Stimulated activated CD8-positive, alpha-beta memory T cell treated with anti-CD3 and anti-CD28 coated beads, Interleukin-4, amount 100 ng/mL, for 4 hours (primary cell): ENCODE measurements at places on chromosomes 11 and 22.

- no peak for DNase-seq
Observed at GRCh38 chr11:33879375-33879774, 12.5 kb downstream of the LMO2 start.

GRCh38 chr11:88320149-88320559 is 17.4 kb downstream of the CTSC start:
- DNase-seq, result no peak

DNA sequence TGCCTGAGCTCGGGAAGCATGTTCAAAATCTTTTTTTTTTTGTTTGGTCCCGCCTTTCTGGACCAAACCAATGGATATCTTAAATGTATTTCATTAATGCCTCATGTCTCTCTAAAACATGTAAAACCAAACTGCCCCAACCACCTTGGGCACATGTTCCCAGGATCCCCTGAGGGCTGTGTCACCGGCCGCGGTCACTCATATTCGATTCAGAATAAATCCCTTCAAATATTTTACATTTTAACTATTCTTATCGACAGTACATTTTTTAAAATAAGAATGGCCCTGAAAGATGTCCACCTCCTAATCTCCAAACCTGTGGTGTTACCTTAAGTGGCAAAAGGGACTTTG is 2.1 kb downstream of the RNH1 start:
- no peak for DNase-seq

- no peak for DNase-seq
Observed at GRCh38 chr22:28172892-28173670, 254.0 kb upstream of the PITPNB start.

DNA sequence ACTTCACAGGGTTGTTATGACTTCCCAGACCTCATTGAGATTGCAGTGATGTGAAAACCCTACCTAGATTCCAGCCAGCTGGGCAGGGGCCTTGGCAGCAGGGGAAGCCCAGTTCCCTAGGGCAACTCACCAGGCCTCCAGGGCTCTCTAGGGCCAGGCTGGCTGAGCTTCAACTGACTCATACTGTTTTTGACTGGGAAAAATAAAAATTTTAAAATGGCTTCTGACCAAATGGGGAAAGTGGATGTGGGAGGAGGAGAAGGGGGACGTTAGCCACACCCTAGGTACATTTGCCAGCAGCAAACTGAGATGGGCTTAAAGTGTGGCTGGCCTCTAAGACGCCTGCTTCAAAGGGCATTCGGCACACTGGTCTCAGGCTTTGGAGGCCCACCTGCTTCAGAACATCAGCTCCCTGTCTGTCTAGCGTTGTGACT is 39.0 kb downstream of the BMAL1 start:
- DNase-seq, result no peak

- no peak for DNase-seq
Observed at GRCh38 chr22:19476023-19476422, 3.0 kb downstream of the UFD1 start.

DNA sequence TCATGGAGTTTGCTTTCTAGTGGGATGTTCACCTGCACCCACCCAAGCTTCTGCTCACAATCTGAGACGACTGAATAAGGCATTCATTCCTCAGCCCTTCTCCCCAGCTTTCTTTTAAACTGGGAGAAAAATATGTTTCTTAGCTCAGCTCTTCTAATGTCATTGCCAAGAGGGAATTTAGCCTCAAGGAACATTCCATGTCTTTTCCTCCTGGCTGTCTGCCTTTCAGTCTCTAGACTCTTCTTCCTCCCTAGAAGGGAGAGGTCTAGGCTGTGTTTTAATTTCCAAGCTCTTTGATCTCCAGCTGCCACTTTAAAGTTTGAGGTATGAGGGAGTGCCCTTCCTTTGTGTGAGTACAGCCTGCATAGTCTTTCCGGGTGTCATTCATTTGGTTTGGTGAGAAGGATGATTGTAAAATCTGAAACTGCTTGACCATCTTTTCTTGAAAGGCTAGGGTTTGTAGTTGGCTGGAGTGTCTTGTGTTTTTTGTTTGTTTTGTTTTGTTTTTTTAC is 11.7 kb upstream of the HTATIP2 start:
- DNase-seq, result no peak

GRCh38 chr11:118820412-118821357 is 29.7 kb upstream of the DDX6 start:
- no peak for DNase-seq

GRCh38 chr11:18749681-18750319 is 23.8 kb upstream of the IGSF22 start:
- no peak for DNase-seq

- peak; percentile 72 for DNase-seq
Observed at GRCh38 chr11:62612366-62613290, at the start of the genes EML3 and ROM1. TSS of gene EML3 (minus strand) at chr11:62612775. CDS start at chr11:62612457, 318 bp downstream. TSS of gene ROM1 (plus strand) at chr11:62613257. CDS start at chr11:62613282, 25 bp downstream.

DNA sequence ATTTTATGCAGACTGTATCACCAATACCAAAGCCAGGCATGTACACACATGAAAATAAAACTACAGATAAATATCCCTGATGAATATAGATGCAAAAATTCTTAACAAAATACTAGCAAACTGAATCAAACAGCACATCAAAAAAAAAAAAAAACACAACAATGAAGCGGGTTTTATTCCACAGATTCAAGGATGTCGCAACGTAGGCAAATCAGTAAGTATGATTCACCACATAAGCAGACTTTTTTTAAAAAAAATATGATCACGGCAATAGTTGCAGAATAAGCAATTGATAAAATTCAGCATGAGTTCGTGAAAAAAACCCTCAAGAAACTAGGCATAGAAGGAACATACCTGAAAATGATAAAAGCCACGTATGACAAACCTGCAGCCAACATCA is 21.3 kb downstream of the OR51F1 start:
- no peak for DNase-seq

DNA sequence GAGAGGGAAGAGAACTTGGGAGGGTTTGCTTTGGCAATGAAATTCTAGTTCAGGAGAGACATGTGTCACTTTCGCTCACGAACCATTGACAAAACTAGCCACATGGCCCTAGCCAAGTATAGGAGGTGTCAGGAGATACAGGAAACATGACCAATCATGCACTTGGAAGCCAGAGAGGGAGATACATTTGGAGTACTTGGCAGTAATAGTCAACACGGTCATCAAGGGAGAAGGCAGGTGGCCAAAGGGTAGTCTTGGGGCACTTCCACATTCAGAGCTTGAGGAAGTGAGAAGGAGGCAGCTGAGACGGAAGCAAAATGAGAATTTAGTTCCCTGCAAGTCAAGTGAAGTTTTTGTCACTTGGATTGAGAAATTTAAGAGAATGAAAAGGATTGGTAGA is 26.4 kb upstream of the KIRREL3 start:
- no peak for DNase-seq

DNA sequence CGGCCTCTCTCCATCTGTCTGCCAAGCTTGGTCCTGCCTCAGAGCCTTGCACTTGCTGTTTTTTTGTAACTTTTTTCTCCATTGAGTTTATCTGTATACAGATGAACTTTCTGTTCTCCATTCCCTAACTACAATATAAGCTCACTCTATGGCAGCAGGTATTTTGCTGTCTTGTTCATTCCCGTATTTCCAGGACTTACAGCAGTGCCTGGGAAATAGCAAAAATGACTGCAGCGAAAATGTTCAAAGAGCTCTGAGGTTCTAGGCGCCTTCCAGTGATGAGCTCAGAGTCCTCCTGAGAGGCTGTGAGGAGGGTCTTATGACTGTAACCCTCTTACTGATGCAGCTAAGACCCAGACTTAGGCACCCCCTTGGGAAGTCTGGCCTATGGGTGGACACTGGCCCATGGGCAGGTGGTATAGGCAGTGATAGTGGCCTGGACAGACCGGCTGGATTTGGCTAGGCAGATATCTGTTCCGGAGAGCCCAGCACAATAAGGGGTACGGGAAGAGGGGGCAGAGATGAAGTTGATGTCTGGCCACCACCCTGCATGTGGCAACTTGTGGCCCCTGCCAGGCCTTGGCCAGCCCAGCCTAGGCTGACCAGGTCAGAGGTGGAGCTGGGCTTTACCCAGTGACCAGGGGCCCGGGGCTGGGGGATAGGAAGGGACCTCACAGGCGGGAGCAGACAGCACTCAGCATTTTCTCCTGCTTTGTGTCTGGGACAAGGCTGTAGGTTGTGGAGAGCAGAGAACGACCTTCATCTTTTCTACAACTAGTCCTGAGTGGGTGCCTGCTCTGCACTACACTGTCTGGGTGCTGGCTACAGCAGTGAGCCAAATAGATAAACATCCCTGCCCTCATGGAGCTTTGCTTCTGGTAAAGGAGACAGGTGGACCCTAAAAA is 4.6 kb downstream of the ATF4 start:
- DNase-seq, result no peak

DNA sequence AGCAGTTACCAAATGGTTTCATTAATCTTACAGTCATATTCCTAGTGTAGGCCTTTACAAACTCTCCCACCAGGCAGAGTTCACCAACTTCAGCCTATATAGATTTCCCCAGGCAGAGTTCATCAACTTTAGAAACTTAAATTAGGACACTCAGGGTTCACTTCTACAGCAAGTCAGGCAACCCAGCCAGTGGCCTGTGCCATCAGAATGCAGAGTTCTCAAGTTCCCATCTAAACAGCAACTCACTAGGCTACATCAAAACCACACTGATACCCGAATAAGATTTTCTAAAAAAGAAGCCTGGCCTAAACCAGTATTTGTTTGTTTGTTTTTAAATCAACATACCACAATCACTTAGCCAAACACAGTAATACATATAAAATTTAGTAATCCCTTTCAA is 33.7 kb downstream of the PICALM start:
- DNase-seq, result no peak

DNA sequence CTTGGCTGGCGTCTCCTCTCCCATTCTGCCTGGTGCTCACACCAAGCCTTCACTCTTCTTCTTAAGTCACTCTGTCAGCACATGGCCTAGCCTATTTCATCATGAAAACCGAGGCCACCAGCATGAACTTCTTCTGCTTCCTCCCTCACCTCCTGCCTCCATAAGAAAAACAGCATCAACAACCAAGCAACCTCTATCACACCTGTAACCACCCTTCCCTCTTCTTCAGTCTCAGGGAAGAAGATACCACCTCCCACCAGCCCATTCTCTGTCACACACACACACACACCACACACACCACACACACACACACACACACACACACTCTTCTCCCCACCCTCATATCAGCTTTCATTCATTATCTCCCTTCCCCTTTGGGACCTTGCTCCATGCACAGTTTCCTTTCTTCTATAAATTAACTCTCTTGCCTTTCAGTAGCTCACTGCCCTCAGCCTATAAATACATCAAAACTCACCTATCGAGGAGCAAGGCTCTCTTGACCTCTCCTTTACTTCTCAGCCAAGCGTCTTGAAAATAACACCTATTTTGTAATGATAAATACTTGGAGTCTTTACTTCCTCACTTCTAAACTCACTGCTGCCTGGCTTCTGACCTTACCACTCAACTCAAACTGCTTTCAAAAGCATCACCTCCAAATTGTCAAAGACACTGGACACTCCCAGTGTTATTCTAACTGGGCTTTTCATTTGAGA is 36.6 kb downstream of the SC5D start:
- DNase-seq, result no peak

DNA sequence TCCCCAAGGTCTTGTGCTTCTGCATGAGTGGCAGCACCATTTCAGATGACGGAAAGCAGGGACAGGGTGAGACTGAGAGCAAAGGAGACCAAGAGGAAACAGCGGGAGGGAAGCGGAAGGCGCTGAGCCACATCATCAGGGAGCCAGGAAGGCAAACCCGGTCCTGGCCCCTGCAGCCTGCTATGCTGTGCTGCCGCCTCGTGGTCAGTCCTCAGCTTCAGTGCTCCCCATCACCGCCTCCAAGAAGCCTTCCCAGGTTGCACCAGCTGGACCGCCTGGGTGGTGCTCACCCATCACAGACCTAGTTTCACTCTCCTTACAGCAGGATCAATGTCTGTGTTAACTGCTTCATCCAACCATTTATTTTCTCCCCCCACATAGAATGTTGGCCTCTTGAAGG is 73.0 kb upstream of the PHF21B start:
- no peak for DNase-seq

DNA sequence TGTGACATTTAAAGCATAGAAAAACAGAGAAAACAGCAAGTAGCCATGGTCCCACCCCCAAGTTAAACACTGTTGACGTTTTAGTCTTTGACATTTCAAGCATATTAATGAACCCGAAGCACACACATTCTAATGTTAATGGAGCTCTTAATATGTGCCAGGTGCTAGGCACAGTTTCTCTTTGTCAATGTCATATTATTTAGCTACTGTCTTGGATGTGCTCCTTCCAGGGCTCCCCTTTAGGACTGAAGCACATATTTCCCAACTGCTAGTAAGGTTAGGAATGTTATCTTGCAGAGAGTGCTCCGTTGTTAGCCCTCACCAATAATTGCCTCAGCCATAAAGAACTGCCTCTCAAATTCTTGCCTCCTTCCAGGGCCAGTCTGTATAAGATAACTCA is 716.6 kb upstream of the TENM4 start:
- DNase-seq, result no peak

DNA sequence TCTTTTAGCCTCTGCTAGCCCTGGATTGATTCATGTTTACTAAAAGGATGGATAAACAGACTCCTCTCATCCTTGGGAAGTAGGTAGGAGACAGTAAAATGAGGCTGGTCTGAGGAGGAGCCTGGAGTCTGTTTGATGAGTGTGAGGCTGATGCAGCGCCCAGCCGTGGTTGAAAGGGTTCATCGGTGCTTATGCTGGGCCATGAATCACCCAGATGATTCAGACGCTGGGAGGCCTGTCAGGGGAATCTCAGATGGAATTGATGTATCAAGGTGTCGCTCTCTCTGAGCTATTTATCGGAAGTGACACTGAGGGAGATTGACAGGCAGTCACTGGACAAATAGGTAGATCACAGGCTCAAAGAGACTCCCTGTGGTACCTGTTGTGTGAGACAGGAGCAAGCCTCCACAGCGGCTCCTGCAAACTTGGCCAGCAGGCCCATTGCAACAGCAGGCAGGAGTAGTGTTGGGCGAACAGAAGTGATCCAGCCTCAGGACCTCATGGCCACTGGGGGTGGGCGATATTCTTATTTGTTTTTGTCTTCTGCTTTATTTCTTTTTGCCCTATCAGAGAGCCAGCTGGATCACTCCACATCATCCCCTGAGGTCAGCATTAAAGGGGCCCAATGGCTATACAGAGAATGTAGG is 109.9 kb upstream of the CADM1 start:
- no peak for DNase-seq

- peak; percentile 60 for DNase-seq
Observed at GRCh38 chr11:14358729-14359439, at the start of gene RRAS2. TSS of gene RRAS2 (minus strand) at chr11:14359183. CDS start at chr11:14358870, 313 bp downstream.

GRCh38 chr11:503179-503981 is 3.7 kb downstream of the RNH1 start:
- no peak for DNase-seq

- DNase-seq, result no peak
Observed at GRCh38 chr11:94924171-94924572, 49.2 kb downstream of the CWC15 start.

- no peak for DNase-seq
Observed at GRCh38 chr22:24601217-24602104, 1.5 kb upstream of the GGT1 start.

GRCh38 chr11:121213362-121213893 is 79.1 kb upstream of the SC5D start:
- DNase-seq, result no peak
